SJSA1 (cell line): ENCODE measurements at places on chromosomes 3 and 15.

DNA sequence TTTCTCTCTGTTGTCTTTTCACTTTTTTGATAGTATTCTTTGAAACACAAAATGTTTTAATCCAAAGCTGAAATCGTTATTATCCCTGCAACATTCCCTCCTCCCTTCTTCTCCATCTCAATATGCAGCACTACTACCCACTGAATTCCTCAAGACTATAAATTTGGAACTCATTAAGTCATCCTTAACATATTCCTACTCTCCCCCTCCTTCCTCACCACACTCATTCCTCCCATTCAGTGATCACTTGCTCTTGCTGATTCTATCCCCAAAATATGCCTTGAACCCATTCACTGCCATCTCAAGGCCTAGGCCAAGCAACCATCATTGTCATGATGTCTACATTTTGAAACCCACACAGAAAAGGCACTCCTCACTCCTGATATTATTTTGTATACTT, 2.4 kb upstream of the PIK3R4 start:
- DNase-seq, result no peak

- DNase-seq, result no peak
These were observed 491.0 kb downstream of the ROBO2 start for GRCh38 chr3:77530870-77531269.

DNA sequence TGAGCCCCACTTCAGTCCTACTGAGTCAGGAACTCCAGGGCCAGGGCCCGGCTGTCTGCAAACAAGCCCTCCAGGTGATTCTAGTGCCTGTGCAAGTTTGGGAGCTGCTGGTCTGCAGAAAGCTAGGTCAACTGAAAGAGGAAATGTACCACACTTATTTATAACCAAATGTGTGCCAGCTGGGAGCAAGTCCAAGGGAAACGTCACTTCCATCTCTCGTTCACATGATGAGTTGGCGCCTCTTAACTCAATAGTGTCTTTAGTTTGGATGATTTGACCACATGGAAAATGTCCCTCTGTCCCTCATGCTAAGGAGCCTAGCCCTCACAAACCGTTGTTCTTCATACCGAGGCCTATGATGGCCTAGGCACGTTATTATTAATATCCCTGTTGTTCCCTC, 43.2 kb downstream of the GOLGA8S start:
- no peak for DNase-seq

DNA sequence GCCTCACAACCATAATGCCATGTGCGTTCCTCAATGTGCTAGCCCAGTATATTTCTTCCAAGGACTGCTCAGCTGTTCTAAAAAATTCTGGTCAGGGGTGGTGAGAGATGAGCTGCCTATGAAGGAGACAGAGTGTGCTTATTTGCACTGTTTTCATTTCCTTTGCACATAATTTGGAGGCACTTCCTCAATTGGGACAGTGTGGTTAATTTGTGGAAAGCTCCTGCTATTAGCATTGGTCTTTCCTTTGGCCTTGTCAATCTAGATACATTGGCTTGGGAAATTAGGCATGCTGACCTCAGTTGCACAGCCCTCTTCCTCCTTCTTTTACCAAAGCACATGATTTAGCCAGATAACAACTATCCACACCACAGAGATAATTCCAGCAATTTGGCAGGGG, 9.4 kb downstream of the FAM81A start:
- DNase-seq, result no peak

GRCh38 chr3:66336333-66336766, 115.5 kb downstream of the SLC25A26 start:
- no peak for DNase-seq

- no peak for DNase-seq
These were observed 25.6 kb downstream of the RASGRP1 start for GRCh38 chr15:38539008-38539343.

DNA sequence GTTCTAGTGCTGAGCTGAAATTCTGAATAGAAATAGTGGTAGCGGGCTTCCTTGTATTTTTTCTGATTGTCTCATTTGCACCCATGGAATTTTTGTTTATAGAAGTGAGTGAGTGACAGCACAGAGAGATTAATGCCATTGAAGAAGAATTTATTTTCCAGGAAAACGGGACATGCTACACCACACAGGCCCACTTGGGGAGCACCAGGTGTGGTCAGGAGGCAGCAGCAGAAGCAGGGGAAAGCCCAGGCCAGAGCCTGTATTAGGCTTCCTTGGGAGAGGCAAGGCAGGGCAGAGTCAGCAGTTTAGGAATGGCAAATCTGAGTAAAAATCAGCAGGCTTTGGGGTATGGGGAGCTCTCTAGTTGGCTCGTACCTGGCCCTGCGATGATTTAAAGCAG, 88.4 kb upstream of the ATP11B start:
- no peak for DNase-seq

- no peak for DNase-seq
These were observed 2.7 kb downstream of the LMAN1L start for GRCh38 chr15:74815121-74815934.

DNA sequence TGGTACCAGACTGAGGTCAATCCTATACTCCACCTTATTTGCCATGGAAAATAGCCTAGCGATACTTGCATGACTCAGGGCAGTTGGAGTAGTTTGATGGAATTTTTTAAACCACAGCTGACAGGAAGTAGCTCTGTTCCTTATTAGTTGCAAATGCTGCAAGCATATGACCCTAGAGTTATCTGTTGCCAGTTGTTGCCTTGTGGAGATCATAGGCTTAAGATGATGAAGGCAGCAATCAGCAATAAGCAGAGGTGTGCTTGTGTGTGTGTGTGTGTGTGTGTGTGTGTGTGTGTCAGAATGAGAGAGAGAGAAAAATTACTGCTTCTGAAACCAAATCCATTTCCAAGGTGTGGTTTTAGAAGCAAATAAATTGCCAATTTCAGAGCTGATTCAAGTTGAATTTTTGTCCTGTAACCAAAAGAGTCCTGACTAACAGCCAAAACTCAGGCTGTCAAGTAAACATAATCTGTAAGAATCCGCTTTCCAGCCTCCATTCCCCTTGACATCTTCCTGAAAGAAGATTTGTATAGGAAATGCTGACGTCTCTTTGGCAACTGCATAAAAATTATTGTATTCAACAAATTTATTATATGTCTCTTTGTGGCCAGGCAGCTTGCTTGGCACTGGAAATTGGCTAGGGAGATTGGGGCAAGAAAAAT, 141.2 kb downstream of the SERPINI1 start:
- no peak for DNase-seq

GRCh38 chr15:98952381-98952803, 55.2 kb downstream of the PGPEP1L start:
- DNase-seq, result no peak

DNA sequence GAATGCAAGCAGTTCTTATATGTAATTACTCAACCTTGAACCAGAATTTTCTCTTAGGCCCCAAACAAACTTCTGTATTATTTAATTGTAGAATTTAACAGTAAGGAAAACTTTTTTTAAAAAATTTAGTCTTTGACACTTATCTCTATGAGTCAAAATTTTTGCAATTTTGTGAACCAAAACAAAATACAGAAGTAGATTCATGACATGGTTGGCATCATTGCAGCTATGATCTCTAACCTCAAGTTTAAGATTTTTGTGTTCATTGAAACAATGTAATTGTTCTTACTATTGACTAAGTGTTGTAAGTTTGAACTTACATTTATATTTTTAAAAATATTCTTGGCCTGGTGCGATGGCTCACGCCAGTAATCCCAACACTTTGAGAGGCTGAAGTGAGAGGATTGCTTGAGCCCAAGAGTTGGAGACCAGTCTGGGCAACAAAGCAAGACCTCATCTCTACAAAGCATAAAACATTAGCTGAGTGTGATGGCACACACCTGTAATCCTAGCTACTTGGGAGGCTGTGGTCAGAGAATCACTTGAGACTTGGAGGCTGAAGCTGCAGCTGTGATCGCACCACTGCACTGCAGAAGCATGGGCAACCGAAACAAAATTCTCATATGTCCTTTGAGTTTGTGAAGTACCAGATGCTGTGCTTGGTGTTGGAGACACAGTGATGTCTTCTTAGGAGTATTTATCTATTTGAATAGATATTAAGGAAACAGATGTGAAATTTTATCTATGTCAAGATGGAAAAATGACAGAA, 39.7 kb downstream of the STT3B start:
- no peak for DNase-seq

DNA sequence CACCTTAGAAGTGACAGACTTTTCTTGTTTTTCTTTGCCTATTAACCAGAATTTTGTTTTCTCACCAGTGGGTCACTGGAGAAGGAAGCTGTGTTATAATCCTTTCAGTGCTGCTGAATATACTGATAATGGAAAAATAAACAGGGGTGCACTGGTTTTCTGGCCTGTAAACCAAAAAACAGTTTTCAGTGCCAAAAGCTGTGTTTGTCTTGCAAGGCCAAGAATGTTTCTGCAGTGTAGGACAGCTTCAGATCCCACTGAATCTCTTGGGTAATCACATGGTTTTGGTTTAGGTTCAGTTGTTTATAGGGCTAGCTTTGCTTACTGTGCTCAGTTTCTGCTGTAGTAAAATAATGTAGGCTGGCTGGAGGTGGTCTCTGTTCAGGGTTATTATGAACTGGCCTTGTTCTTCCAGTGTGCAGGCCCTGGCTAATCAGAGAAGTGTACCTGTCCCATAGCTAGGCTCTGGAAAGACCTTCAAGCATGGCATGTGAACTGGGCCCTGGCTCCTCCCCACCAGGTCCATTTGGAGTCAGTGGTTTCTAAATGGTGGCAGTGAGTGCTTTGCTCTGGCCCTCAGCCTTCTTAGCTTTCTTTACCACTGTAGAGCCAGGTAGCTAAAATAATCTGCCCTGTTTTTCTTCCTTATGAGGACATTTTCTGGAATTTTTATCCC, 18.7 kb downstream of the PDE8A start:
- DNase-seq, result no peak

GRCh38 chr3:120795959-120796358, 53.4 kb downstream of the GTF2E1 start:
- no peak for DNase-seq

DNA sequence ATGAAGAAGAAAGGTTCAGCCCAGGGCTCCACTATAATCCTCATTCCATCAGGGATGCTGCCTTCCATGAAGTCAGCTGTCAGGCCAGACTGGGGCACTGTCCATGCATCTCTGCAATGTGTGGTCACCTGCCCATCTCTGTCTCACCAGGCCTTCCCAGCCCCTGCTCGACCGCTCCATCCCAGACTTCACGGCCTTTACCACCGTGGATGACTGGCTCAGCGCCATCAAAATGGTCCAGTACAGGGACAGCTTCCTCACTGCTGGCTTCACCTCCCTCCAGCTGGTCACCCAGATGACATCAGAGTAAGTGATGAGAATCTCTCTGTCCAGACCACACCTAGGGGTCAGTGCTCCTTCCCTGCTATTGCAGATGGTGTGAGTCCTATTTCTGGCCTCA, 454.1 kb downstream of the EPHB1 start:
- DNase-seq, result peak; percentile 28

DNA sequence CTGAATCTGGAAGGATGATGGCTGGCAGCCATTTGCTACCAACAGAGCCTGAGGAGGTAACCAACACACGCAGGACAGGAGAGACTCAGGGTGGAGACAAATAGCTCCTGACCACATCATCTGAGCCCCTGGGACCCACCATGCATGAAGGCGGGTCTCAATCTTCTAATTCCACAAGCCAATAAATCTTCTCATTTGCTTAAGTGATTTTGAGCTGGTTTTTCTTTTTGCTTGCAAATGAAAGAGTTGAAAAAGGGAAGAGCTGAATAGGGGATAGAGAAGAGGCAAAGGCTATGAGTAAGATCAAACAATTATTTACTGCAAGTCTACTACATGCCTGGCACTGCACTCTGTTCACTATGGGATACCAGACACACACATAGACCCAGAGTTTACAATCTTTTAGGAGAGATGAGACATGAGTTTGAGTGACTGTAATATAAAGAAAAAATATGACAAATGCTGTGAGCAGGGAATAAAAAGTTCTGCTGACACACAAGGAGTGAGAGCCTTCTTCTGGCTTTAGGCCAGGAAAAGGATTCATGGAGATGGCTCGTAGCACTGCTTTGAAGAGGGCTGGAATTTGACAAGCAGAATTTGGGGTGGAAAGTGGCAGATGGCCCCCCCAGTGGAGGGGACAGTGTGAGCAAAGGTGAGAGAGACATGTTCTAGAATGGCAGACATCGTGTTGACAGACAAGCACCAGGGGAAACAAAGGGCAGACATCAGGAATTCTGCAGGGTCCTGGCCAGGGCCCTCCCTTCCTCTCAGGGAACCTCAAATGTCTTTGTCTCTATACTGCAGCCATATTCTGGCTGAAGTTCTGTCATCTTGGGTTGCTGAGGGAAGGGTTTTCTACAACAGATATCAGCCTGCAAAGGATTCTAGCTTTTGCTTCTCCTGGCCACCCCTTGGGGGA, 69.8 kb upstream of the WNT5A start:
- no peak for DNase-seq

- DNase-seq, result no peak
These were observed 777 bp downstream of the LOXL1 start for GRCh38 chr15:73927003-73927475.

DNA sequence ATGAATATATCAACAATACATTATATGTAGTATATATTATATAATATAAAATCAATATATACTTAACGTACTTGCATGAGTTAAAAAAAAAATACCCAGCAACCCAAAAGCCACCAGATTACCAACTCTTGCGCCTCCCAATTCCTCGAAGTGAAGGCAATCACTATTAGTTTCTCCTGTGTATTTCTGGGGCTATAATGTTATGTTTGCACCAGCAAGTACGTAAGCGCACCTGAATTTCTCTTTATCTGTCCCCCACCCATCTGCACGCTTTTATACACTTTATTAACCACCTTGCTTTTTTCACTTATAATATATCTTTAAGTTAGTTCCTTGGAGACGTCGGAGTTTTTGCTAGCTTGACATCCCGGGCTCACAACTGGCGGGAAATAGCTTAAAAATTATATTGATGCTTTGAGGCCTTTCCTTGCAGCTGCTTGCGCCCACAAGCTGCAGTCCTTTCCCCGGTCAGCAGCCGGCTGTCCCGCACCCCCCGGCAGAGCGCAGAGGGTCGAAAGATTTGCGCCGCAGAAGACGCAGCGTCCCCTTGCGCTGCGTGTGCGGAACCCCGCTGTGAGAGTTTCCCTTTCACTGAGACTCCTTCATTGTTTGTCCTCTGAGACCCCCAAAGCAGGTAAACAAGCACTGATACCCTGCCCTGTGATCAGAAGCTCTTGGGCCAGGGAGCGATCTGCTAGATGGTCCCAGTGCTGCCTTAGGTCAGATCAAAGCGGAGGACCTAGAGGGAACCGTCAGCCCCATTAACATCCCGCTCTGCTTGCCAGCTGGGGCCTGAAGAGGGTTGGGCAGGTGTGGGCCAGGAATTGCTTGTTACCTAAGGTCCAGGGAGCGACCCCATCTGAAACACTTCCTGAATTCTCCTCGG, 8.9 kb upstream of the EOMES start:
- DNase-seq, result no peak

GRCh38 chr3:24006-24405, 172.6 kb upstream of the CHL1 start:
- DNase-seq, result no peak

DNA sequence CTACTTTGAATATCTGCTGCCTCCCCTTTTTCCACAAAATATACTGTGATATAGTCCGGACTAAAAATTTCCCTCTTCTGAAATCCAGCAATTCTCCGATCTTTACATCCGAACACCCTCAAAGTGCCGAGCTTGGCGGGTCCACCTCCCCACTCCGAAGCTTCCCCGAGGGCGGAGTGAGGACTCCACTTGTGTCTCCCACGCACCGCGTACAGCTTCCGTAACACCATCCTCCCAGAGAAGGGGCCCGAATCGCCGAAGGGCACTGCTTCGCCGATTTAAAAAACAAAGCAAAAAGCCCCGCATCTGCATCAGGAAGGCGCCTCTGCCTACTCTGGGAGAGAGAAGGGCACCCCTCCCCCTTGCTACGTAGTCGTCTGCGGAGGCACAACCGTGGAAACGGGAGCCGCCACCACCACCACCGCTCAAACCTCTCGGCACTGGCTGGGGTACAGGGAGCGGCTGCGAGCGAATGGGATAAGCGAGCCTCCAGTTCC, 551 bp downstream of the NCBP2 start:
- DNase-seq, result no peak
